NCI-H2081 (cell line): ENCODE measurements at places on chromosomes 2 and 18.

- no peak for DNase-seq
Measured at GRCh38 chr2:26613241-26614215, 27.6 kb downstream of the CIB4 start.

GRCh38 chr2:150538651-150539201 is 51.3 kb upstream of the RND3 start:
- DNase-seq, result no peak

DNA sequence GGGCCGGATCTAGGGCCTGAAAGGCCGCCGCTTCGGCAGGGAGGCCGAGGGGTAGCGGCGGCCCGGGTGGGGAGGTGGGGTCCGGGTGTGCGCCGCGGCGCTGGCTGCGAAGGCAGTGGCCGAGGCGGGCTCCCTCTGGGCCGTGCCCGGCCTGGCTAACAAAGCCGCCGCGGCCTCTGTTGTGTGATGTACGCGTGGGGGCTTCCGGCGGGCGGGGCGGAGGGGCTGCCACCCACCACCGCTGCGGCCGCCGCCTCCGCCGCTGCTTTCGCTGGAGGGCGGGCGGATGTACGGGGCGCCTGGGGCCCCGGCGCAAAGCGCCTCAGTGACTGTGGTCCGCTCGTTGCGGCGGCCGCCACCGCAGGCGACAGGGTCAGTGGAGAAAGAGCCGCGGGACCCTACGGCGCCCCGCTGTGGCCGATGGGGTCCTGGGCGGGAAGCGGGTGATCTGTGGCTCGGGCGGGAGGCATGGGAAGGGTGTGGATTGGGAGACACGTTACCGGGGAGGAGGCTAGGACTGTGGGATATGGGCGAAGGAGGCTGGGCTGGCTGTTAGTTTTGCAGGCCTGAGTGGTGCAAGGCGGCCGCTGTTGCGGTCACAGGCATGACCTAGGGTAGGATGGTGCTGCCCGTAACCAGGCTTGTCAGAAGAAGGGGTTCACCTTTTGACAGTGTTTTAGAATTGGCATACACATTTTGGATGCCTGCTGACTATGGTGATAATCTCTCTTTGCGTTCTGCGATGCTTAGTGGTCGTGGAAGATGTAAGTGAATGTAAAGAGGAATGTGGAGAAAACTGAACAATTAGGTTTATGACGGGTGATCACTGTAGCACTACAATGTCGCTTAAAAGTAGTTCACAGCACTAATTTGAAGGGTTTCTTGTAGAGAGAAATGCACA is 662 bp downstream of the BZW1 start:
- peak; percentile 49 for DNase-seq

GRCh38 chr18:70413455-70413854 is 124.6 kb downstream of the SOCS6 start:
- no peak for DNase-seq

- DNase-seq, result no peak
Measured at GRCh38 chr18:36660311-36660710, 168.5 kb downstream of the TPGS2 start.

DNA sequence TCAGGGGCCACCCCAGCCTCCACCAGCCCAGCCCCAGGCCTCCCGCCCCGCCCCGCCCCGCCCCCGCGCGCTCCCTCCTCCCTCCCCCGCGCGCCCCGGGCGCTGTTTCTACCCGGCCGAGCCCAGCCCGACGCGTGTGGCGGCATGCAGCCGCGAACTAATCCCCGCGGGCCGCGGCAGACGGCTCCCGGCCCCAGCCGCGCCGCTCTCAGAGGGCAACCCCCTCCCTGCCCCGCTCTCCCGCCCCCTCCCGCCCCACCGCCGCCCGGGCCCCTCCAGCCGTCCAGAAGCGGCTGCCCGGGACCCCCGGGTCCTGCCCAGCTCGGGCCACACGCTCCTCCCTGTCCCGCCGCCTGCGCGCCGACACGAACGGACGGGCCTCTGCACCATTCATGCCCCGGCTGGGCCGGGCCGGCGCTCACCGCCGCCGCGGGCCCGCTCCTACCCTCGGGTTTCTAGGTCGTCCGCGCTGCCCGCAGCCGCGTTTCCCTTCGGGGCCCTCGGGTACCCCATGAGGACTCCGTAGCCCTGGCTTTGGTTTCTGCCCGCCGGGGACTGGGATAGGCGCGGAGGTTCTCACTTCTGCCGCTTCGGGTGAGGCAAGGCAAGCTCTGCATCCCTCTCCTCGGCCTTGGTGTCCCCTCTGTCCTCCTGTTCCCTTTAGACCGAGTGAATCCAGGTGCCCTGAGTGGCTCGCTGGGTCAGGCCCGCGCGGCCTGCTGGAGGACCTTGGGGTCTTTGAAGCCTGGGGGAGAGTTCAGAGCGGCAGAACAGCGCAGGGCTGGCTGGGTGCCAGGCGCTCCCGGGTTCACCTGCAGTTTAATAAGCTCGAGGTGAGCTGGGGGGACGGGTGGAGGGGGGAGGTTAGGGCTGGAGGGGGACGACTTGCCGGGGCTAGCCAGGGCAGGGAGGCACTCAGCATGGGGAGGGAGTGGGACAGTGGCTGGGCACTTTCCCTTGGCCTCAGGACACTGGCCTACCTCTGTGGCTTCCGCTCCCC is 3.1 kb downstream of the WNT10A start:
- DNase-seq, result no peak

DNA sequence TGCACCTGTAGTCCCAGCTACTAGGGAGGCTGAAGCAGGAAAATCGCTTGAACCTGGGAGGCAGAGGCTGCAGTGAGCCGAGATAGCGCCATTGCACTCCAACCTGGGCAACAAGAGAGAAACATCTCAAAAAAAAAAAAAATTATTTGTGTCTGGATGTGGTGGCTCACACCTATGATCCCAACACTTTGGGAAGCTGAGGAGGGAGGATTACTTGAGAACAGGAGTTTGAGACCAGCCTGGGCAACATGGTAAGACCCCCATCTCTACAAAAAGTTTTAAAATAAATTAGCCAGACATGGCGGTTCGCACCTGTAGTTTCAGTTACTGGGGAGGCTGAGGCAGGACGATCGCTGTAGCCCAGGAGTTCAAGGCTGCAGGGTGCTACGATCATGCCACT is 1.6 kb upstream of the VAMP8 start:
- no peak for DNase-seq

DNA sequence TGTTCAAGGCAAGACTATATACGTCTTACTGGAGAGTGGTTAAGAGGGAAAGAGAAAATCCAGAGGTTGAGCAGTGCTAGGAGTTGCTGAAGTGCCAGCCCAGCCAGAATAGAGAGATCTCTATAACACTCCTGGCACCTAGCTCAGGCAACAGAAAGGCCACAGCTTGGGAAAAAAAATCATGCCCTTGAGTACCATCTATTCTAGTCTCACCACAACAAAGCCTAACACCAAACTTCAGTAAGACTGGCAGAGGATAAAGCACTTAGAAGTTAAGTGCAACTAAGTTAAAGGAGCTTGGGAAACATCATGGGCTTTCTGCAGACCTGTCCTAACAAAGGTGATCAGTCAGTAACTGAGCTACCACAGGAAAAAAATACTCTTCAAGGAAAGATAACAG is 24.2 kb downstream of the INO80C start:
- no peak for DNase-seq

DNA sequence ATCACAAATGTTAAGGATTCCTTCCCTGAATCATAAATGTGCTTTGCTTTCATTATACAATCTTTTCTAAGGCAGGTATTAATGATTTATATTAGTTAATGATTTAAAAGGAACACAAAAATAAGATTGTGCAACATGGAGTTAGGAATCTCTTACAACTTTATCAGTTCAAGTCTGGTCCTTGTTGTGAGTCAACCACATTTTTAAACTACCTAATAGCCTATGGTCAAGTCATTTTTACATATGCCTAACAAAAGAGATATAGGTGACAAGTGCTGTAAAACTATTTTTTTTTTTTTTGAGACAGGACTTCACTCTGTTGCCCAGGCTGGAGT is 8.2 kb upstream of the INPP1 start:
- no peak for DNase-seq

DNA sequence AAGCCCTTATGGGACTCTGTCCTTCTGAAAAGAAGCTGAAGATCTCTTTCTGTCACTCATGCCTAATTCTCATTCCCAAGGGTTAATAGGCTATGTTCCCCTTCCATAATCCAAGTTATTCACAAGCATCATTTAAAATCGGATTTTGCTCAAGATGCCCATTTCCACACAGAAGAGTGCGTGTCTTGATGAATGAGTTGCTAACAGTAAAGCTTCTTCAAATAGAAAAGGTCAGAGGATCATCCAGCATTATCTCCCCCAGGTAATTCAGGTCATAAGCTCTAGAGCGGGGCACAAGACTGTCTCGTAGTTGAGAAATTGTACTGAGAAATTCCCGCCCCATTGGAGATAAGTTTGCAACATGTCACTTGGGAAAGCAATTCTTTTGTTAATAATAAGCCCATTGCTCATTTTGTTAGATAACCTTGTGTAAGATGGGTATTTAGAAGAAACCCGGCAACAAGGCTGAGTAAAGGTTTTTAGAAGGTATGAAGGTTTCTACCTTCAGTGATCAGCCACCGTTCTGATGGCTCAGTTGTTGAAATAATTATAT is 290.7 kb upstream of the EPAS1 start:
- no peak for DNase-seq

- no peak for DNase-seq
Measured at GRCh38 chr2:128577141-128577930, 258.7 kb upstream of the HS6ST1 start.

DNA sequence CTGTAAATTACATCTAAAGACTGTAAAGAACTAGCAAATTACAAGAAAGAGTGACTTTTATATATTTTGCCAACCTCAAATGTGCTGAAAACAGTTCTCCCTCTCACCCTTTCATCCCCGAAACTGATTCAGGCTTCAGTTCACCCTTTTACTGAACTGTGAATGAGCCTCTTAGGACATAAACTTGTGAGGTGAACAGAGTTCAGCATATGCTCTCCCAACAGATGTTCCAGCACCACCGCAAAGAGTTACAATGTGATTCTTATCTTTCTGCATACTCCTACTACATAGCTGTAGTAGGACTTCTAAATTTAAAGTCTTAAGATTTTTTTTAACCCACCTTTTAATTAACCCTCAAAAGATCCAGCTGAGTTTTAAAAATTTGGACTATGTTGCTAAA is 1.2 kb upstream of the ZCCHC2 start:
- no peak for DNase-seq

DNA sequence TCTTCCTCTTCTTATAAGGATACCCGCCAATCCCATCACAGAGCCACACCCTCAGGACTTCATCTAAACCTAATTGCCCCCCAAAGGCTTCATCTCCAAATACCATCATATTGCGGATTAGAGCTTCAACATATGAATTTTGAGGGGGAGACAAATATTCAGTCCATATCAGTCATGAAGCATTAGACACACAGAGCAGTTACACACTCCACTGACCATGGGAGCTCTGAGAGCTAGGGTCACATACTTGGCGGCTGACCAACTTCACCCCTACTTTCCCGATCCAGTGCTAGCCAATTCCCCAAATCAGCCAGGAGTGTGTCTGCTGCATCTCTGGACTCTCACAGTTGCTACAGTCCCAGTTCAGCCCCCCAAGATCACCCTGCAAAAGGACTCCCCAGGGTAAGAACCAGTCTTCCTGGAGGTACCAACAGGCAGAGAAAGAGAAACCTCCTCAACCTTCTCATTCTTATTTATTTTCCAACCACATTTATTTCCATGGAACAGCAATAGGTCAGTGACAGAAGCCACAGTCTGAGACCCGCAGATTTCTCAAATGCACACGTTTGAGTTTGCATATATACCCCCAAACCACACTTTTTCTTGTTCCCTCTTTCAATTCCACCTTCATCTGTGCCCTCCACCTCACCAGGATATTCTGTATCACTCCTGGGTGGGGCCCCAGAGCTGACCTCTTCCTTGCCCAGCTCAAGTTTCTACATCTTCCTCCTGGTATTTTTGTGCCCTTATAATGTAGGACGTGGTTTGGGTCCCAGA is 33.3 kb downstream of the SPP2 start:
- no peak for DNase-seq

GRCh38 chr2:903223-903900 is 47.3 kb upstream of the SNTG2 start:
- peak; percentile 67 for DNase-seq

DNA sequence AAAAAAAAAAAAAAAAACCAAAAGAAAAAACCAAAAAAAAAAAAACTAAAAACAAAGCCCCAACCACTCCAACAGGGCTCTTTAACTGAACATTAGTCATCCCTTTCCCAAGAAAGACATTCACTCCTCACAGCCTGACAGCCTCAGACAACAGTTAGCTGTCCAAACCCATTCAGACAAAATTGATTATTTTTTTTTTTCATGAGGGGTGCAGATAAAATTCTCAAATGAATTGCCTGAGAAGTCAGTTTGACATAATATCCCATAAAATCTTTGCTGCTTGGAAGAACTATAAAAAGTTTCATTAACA is 206.1 kb upstream of the REV1 start:
- no peak for DNase-seq

GRCh38 chr2:240626531-240627300 is 1.4 kb downstream of the GPR35 start:
- no peak for DNase-seq

- DNase-seq, result no peak
Measured at GRCh38 chr18:64115881-64116280, 33.0 kb downstream of the LINC00305 start.

- DNase-seq, result no peak
Measured at GRCh38 chr2:26612522-26613240, 28.5 kb downstream of the CIB4 start.

- no peak for DNase-seq
Measured at GRCh38 chr18:28771849-28772248, 594.9 kb upstream of the CDH2 start.

DNA sequence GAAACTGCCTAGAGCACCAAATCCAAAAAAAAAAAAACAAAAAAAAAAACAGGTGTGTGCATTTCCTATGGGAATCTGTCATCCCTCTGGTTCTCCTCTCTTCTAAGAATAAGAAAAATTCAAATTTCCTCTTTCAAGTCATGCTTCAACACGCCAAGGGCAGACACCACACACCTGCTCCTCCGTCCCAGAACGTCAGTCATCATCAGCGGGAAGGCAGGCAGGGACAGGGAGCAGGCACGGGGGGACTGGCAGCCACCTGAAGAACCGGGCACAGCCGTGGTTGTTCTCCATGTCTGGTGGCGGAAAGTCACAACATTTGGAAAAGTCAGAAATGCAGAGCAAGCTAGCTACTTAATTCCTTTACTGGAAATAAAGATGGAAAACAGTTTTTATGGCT is 214.8 kb downstream of the IKZF2 start:
- no peak for DNase-seq

- DNase-seq, result no peak
Measured at GRCh38 chr2:9970200-9971044, 18.9 kb downstream of the GRHL1 start.

DNA sequence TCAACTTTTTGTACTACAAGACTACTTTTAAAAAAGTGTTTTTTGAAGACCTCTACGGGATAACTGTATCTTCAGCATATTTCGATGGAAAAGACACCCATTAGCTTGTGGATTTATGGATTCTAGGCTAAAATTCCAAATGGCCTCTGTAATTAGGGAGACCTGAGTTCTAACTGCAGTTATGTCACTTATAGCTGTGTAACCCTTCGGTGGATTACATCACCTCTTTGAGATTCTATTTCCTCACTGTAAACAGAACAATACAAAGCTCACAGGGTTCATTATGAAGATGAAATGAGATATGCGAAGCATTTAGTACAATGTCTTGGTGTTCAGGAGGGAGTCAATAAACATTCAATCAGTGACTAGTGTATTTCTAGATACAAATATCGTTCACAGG is 24.2 kb downstream of the LMAN2L start:
- DNase-seq, result no peak
